ENCODE measurements at places on chromosomes 11 and 22. TPM values are rescaled to one million over a fixed set of nuclear protein-coding genes. Genes with fewer than 3 reads are reported as not detected.

DNA sequence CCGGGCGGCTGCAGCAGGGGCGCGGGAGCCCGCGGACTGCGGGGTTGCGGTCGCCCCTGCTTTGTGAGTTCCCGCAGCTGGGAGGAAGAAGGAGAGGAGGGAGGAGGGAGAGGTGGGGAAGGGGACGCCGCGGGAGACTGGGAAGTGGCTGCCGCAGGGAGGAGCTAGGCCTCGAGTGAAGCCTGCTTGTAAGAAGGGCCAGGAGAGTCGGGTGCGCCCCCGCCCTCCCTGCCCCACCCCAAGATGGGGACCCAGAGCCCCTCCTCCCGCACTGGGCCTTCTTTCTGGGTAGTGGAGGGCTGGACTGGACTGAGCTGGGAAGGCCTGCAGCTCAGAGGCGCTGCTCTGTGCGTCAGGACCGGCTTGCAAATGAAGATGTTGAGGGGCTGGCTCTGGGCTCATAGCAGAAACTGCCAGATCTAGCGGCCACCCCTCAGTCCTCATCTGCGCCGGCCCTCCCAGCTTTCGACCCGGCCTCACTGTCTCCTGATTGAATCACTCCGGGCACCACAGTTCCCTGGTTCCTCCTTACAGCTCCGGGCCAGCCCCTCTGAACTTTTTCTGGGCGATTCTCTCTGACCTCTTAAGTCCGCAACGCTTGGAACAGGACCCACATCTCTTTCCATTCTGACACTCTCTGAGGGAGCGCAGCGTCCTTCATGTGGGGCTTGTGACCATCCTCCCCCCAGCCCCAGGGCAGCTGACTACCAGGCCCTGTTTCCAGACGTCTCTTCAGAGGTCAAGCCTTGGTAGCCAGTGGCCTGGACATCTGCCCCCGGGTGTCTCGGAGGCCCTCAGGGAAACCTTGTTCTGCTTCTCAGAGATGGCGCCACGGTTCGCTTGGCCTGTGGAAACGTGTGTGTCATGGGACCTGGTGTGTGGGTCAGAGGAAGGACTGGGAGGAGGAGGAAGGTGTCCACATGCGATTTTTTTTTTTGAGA lies 21.9 kb downstream of the SERPINH1 start:
- H3K4me1 ChIP-seq: peaks cover 18% of the 10 kb centered on the region
- no peaks in the 10 kb centered on the region for H3K27me3 ChIP-seq

- no peaks in the 10 kb centered on the region for H3K4me1 ChIP-seq
- H3K27me3 ChIP-seq: no peaks in the 10 kb centered on the region
- no peak overlapping the region for H3K4me3 ChIP-seq
- no peaks in the 10 kb centered on the region for H3K36me3 ChIP-seq
These were observed 495.8 kb downstream of the BRD1 start for GRCh38 chr22:49331878-49332277.

DNA sequence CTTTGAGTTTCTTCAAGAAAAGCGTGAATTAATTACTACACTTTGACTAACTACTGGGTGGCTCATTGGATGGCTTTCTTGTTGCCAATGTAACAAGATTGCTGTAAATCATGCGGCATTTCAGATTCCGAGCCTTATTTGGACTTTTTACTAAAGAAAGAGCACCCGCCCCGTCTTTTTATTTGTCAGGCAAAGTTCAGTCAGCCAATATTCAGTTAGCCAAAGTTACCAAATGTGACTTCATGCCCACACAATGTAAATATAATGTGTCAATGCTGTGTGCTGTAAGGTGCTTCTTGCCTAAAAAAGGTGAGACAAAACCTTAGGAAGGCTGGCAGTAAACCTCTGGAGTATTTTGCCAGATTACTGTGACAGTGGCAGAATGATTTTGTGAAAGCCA lies 14.8 kb downstream of the FLI1 start:
- peaks cover 36% of the 10 kb centered on the region for H3K36me3 ChIP-seq
- H3K4me1 ChIP-seq: peaks cover 69% of the 10 kb centered on the region
- no peak for DNase-seq

The TMEM135 gene
- 14.1 TPM for total RNA-seq

- H3K4me3 ChIP-seq: no peak overlapping the region
- peaks cover 8% of the 10 kb centered on the region for H3K4me1 ChIP-seq
- no peaks in the 10 kb centered on the region for H3K27me3 ChIP-seq
- H3K27ac ChIP-seq: no peak overlapping the region
- no peak for DNase-seq
These were observed 4.7 kb downstream of the CCDC34 start for GRCh38 chr11:27358296-27358695.

All from CD4-positive, alpha-beta T cell (primary cell).